ENCODE measurements at places on chromosomes 2 and 18.

GRCh38 chr2:227509824-227510619, 38.1 kb downstream of the AGFG1 start:
- no peak for DNase-seq

DNA sequence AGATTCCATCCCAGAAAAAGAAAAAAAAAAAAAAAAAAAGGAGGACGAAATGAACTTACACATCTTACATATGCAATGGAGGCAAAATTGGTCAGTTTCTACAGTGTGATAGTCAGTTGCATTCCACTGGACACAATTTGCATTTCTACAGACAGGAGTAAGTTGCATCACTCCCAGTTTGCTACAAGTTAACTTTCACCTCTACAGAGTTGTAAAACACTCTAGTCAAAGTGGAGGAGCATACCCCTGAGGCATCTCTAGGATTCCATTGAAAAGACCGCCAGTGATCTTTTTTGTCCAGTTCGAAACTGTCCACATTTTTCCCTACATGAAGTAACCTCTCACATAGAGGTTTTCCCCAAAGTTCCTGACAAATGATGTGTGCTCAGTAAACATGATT, 202.8 kb downstream of the VAPA start:
- DNase-seq: no peak

GRCh38 chr2:202508686-202509085, 126.1 kb upstream of the FAM117B start:
- DNase-seq: no peak

- DNase-seq: no peak
These were observed 914.8 kb downstream of the DCDC2C start for GRCh38 chr2:4618141-4618540.

DNA sequence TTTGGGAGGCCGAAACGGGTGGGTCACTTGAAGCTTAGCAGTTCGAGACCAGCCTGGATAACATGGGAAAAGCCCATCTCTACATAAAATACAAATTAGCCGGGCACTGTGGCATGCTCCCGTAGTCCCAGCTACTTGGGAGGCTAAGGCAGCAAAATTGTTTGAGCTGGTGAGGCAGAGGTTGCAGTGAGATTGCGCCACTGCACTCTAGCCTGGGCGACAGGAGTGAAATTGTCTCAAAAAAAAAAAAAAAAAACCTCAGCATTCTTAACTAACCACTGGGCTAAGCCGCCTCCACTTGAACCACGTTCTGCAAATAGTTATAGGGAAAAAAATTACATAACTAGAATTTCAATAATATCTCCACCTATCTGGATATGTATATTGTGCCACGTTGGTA, 2.3 kb downstream of the FOXI3 start:
- DNase-seq: no peak

- no peak for DNase-seq
These were observed 1.7 kb upstream of the CELF4 start for GRCh38 chr18:37567061-37567993.

- no peak for DNase-seq
These were observed 140.5 kb downstream of the LRP2 start for GRCh38 chr2:169221745-169222369.

GRCh38 chr2:126703311-126703710, 47.4 kb downstream of the GYPC start:
- no peak for DNase-seq

DNA sequence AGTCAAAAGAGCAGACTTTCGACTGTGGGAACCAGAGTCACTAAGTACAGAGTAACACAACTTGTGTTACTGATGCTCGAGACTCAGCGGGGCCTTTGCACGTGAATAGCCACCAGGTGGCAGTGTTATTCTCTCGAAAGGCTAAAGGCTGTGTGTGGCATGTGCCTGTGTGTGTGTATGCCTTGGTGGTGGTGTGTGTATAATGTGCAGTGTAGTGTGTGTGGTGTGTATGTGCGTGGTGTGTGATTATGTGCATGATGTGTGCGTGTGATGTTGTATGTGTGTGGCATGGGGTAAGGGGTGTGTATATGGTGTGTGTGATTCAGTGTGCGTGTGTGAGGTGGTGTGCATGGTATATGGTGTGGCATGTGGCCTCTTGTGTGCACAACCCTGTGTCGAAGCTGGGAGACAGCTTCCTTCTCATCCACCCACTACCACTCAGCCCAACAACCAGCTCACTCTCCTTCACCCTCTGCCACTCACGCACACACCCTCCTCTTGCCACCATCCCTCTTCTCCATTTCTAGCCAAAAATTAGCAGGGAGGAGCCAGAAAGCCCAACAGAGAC, 83.0 kb upstream of the ZNF532 start:
- peak; percentile 81 for DNase-seq

GRCh38 chr2:145399131-145399530, 879.2 kb upstream of the ZEB2 start:
- DNase-seq: no peak

GRCh38 chr2:239216614-239217273, 184.1 kb downstream of the HDAC4 start:
- no peak for DNase-seq

All from NCI-H524 (cell line).